ENCODE measurements at places on chromosomes 3 and 15.
A peak's percentile ranks its signal among the peaks of the same experiment; 100 is the strongest.

- peak; percentile 60 for DNase-seq
Observed at GRCh38 chr3:56799251-56799882, 2.4 kb downstream of the ARHGEF3 start.

DNA sequence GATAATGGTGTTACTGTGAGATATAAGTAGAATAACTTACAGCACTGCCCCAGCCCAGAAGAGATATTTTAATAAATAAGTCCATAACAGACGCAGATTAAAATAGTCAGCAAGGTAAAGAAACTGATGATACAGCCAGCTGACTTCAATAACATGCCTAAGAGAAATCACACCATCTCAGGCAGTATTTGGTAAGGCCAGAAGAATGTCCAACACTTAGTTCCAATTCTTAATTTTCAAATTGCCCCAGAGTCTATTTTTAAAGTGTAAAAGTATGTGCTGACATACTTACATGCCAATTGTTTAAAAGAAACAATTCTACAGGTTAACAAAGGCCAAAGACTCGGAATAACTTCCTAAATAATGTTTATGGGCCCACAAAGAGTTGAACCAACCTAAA, 1.6 kb downstream of the GNB4 start:
- no peak for DNase-seq

GRCh38 chr15:44792715-44793114, 56.4 kb downstream of the TRIM69 start:
- no peak for DNase-seq

DNA sequence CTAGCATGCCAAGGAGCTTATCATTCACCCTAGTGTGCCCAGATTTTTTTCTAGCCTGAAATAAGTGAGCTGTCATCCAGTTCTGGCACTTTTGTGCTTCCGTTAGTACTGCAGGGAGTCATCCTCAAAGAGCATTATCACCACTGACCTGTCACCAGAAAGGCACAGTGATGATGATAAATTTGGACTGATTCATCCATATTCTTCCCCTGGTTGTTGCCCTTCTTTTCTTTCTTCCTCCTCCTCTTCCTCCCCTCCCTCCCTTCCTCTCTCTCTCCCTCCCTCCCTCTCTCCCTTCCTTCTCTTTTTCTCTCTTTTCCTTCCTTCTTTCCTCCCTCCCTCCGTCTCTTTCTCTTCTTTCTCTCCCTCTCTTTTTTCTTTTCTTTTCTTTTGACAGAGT, 21.3 kb downstream of the SLC35G2 start:
- no peak for DNase-seq

- DNase-seq = no peak
Observed at GRCh38 chr3:160810362-160811236, 54.6 kb downstream of the PPM1L start.

- no peak for DNase-seq
Observed at GRCh38 chr15:62253294-62253693, 88.2 kb upstream of the C2CD4B start.

DNA sequence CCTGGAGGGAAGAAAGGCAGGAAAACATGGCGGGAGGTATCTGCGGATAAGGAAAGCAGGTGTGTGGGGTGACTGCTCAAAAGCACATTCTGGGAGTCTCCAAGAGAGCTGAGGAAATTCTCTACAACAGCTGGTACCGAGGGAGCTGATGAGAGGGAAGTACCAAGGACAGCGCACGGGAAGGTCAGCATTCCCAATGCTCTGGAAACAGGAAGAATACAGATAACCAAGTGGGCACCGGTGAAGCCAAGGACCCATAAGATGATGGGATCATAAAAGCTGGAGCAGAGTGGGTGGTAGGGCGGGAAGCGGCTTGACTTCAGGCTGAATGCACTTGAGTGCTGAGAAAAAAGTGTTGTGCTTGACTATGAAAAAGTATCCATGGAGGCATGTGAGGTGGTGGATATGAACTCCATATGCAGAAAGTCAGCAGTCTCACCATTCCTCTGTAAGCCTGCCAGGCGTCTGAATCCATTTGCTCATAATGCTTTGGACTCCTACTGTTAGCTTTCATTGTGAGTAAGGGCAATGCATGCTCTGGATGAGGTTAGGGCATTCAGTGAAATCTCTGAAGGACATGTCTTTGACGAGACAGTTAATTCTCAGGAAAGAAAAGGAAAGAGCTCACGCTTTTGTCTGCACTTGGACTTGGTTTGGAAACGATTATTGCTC, 215.5 kb downstream of the NR1D2 start:
- DNase-seq = no peak

GRCh38 chr3:154921351-154921750, 158.8 kb upstream of the MME start:
- DNase-seq = no peak

DNA sequence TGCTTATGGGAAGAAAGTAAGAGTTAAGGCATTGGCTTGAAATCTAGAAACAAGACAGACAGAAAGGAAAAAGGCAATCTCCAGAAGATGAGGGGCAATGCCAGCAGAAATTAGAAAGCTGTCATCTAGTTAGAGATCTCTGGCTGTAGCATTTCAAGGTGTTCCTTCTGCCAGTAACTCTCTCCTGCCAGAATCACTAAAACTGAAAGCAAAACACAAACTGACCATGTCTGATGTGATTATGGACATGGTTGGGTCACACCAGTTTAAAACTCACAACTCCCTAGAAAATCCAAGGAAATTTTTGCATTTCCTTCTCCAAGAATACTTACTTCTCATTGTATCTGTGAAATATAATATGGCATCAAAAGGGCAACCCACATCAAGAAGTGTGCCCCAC, 82.9 kb downstream of the LDHAL6B start:
- DNase-seq = no peak

DNA sequence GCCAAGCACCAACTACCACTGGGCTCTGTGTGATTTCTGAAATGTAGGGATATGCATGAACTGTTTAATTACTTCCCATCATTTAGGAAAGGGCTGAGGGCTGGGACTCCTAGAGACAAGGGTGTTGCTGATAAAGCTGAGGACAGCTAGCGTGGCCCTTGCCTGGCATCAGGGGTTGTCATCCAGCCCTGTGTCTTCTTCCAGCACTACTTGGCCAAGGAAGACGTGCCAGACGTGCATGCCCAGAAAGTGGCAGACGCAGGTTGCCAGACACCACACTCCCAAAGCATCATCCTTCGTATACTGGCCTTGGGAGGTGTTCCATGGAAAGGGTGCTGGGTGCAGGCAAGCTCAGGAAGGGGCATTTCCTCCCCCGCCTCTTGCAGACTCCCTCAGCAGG, 64.8 kb downstream of the LRIG1 start:
- DNase-seq = no peak

- DNase-seq = no peak
Observed at GRCh38 chr15:71048913-71049675, 66.2 kb upstream of the THSD4 start.

GRCh38 chr3:140748903-140749302, 71.0 kb downstream of the TRIM42 start:
- no peak for DNase-seq

GRCh38 chr3:88219138-88219792, 69.5 kb downstream of the C3orf38 start:
- peak; percentile 62 for DNase-seq

DNA sequence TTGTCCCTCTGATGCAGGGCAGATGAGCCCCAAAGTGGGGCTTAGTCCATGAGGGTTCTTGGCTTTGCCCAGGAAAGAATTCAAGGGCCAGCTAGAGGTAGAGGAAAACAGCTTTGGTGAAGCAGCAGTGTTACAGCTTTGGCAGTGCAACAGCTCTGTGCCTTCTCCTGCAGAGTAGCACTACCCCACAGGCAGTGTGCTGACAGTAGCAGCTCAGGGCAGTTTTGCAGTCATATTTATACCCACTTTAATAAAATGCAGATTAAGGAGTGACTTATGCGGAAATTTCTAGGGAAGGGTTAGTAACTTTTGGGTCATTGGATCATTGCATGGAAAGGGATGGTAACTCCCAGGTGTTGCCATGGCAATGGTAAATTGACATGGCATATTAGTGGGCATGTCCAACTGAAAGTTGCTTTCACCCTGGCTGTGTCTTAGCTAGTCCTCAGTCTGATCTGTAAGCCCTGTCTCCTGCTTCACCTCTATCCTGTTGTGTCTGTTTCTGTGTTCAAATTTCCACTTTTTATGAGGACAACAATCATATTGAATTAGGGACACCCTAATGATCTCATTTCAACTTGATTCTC, 241.3 kb upstream of the C2CD4B start:
- DNase-seq = no peak

GRCh38 chr3:101879102-101879501, 29.8 kb downstream of the NFKBIZ start:
- DNase-seq = no peak

DNA sequence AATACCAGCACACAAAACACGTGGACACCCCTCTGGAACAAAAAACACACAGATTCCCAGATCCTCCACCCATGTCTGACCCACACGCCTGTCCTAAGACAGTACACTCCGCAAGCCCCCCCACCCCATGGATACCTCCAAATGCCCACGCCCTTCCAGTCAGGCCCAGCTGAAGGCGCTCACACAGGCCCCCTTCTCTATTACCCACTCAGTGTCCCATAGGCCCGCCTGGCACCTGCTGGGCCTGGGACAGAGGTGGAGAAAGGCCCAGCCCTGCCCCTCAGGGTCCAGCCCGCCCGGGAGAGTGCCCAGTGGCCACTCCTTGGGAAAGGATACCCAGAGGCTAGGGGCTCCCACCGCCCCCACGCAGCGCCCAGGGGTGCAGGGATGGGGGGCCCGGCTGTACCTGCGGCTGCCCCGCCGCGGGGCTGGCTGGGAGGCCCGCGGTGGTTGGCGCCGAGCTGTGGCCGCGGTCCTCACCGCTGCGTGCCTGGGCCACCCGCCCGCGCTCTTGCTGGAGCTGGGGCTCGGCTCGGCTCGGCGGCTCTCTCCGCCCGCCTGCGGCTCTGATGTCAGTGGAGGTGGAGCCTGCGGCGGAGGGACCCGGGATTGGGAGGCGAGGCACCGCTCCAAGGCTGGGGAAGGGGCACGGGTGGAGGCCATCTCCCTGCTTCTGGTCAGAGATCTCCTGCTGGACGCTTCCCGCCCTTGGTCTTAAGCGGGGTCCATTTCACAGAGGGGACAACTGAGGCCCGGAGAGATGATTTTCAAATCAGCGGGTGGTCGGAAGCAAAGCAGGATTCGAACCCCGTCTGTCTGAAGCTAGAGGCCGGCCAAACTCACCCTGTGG, at the start of gene CAMK1:
CAMK1 (minus strand) TSS at position 522 of the 850 bp plus-strand sequence. CDS start 2,198 bp downstream, outside the sequence.
- DNase-seq = peak; percentile 33

GRCh38 chr3:179682426-179683080, 29.7 kb downstream of the USP13 start:
- no peak for DNase-seq

DNA sequence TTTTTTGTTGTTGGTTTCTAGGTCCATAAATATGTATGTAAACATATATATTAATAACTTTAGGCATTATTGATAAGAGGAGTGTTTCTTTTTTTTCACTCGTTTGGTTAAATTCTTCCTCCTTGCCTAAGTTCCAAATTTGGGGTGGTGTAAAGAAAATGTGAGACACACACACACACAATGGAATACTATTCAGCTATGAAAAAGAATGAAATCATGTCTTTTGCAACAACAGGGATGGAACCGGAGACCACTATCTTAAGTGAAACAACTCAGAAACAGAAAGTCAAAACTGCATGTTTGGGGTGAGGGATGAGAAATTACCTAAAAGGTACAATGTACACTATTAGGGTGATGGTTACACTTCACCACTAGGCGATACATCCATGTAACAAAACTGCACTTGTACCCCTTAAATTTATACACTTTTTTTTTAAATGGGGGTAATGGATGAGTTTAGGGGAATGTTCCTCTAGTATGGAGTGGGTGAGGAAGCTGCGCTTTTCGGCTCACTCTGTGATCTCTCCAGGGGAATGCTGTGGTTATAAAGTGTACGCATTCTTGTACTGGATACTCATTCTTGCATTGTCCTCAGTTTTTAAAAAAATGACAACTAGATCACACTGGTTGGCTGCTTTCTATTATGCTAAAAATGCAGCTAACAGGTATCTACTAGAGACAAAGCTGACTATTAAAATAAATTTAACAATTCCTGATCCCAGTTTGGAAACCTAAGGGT, 50.8 kb upstream of the PPARG start:
- DNase-seq = peak; percentile 40

- DNase-seq = peak; percentile 88
Observed at GRCh38 chr3:193822492-193823212, 229.6 kb downstream of the OPA1 start.

GRCh38 chr3:121096953-121097352, 188.9 kb downstream of the STXBP5L start:
- no peak for DNase-seq

DNA sequence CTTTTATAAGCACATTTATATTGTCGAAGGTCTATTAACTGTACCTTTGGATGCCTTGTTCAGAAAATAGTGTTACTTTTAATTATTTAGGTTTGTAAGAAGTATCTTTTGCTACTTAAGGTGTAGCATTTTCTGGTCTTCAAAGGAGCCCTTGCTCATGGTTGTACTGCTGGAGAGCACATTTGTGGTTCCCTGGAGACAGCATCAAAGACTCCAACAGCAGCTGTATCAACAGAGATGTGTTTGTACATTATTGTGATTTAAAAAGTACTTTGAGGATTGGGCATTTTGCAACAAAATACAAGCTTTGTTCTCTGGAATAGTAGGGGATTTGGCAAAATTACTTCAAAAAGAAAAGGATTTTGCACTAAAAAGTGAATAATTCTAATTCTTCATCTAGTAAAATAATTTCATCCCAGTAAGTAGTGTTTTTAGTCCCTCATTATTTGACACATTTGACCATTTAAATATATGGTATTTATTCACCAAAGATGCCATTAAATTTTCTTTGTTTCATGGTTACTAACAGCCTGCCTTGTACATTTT, 16.5 kb downstream of the TBC1D23 start:
- peak; percentile 13 for DNase-seq

DNA sequence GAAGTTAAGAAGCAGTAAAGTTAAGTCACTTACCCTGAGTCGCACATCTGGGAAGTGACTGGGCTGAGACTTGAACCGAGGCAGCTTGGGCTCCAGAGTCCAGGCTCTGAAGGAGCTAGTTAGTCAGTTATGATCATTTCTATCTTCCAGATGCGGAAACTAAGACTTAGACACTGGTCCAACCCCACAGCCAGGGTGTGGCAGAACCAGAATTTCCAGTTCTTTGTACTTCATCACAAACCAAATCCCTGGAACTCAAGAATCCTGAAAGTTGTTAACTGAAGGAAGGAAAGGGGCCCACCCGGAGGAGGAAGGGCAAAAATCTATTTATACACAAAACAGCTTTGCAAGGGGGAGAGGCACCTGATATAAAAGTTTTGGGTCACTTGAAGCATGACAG, 389.9 kb downstream of the SHQ1 start:
- no peak for DNase-seq

GRCh38 chr3:127585163-127585812, 5.2 kb downstream of the TPRA1 start:
- no peak for DNase-seq
